ENCODE measurements at places on chromosomes 3 and 15.

DNA sequence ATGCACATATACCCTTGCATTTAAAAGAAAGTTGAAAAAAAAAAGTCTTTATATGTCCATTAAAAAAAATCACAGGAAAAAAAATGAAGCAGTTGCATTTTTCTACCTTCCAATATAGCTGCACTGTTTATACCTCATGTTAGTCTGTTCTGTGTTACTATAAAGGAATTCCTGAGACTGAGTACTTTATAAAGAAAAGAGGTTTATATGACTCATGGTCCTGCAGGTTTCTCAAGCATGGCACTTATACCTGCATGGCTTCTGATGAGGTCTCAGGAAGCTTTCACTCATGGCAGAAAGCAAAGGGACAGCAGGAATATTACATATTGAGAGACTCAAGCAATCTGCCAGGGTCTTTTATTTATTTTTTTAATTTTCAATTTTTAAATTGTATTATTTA is 277.2 kb upstream of the BCHE start:
- no peak for DNase-seq

DNA sequence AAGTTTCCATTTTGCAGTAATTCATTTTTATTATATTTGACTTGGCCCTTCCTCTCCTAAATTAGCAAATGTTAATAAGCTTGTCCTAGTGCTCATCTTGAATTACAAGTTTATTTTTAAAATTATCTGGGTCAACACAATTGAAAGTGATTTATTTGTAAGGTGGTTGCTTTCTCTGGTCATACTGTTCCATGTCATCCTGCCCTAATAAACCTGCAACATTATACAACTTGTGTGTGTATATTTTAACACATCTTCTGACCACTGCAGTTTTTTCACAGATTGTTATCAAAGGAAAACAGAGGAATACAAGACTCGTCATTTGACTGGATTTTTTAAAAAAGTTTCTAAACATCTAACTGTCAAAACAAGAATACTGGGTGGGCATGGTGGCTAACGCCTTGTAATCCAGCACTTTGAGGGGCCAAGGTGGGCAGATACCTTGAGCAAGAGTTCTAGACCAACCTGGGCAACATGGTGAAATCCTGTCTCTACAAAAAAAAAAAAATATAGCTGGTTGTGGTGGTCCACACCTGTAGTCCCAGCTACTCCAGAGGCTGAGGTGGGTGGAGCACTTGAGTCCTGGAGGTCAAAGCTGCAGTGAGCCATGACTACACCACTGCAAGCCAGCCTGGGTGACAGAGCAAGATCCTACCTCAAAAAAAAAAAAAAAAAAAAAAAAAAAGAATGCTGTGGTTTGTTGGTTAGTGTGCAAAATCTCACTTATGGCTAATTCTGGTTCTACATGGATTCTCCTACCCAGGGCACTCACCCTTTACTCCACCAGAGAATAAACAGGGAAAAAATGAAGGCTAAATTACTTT is 5.0 kb upstream of the LRRFIP2 start:
- no peak for DNase-seq

DNA sequence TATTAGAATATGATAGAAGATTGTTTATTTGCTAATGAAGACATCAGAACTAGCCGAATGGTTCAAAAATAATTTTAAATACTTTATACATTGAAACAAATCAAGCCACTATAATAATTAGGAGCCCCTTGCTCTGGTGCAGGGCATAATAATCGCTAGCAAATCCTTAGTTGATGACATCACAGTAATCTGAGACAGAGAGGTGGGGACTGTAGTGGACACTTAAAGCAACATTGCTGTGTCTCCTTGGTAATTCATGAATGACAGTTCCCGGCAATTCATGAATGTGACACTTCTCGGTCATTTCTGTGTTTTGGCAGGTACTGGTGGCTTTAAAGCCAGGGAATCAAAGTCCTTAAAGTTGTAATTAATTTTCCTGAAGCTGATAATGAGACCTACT is 114.3 kb downstream of the PPM1L start:
- DNase-seq = no peak

GRCh38 chr3:11541321-11542303 is 102.1 kb downstream of the VGLL4 start:
- no peak for DNase-seq

- no peak for DNase-seq
These were observed 33.5 kb downstream of the DNAJB8 start for GRCh38 chr3:128432971-128433836.

DNA sequence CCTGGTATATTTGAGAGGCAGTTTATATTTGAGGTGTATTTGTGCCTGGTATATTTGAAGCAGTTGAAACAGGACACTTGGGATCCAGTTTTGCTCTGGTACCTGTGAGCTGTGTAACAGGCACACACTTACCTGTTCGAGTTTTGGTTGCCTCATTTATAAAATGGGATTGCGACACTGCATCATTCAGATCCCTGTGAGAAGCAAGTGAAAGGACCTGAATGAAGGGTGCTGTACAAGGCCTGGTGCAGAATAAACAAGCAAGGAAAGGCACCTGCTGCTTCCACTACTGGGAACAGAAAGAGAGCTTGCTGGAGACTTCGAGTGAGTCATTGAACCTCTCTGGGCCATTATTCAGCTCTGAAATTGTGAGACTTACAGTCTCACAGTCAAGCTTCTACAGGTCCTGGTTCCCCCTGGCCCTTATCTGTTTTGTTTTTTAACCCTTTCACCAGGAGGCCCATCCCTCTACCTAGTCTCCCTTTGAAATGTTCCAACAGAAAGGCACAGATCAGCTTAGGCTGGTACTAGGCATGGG is 11.5 kb downstream of the FETUB start:
- no peak for DNase-seq

GRCh38 chr3:133887803-133888703 is 7.6 kb downstream of the RAB6B start:
- no peak for DNase-seq

- DNase-seq = no peak
These were observed 183.6 kb downstream of the POLQ start for GRCh38 chr3:121362035-121362734.

DNA sequence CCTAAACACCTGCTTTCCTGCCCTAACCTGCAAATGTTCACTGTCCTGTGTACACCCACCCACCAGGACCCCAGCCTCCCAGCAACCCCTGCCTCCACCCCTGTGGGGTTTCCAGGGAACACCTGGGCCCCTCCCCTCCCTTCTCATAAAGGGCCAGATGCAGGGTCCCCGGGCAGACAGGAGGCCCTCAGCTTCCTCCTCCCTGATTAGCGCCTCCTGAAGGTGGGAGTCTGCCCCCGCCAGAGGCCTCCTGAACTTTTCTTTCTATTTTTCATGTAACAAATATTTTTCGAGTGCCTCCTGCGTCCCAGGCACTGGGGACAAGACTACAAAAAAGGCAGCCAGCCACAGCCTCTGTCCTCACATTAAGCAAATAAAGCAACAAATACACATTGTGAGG is 135.4 kb upstream of the LINGO1 start:
- DNase-seq = no peak

Measured in NK-92 treated with Interleukin-12 subunit alpha and Interleukin-12 subunit beta, amount 100 ng/mL, for 24 hours (cell line).